PC-9 (cell line): ENCODE measurements at places on chromosomes 5 and 9.

GRCh38 chr5:113265190-113265589 is 169.6 kb downstream of the TSSK1B start:
- peaks cover 25% of the 10 kb centered on the region for H3K4me1 ChIP-seq
- H3K4me3 ChIP-seq, result no peak overlapping the region
- no peak overlapping the region for H3K27ac ChIP-seq
- no peak for DNase-seq
- H3K36me3 ChIP-seq, result no peaks in the 10 kb centered on the region

GRCh38 chr9:6055216-6055615 is 39.8 kb upstream of the RANBP6 start:
- H3K4me1 ChIP-seq, result peaks cover 9% of the 10 kb centered on the region; the same call in 1 of the 2 replicates
- H3K36me3 ChIP-seq, result no peaks in the 10 kb centered on the region
- peak; percentile 81 for DNase-seq
- H3K27me3 ChIP-seq, result no peaks in the 10 kb centered on the region
- H3K4me3 ChIP-seq, result no peak overlapping the region

GRCh38 chr5:152439791-152440190 is 34.7 kb upstream of the NMUR2 start:
- no peaks in the 10 kb centered on the region for H3K4me1 ChIP-seq
- no peak overlapping the region for H3K4me3 ChIP-seq
- H3K27ac ChIP-seq, result no peak overlapping the region
- no peak for DNase-seq
- no peaks in the 10 kb centered on the region for H3K36me3 ChIP-seq
- H3K27me3 ChIP-seq, result no peaks in the 10 kb centered on the region; the same call in 1 of the 2 replicates

GRCh38 chr5:151022511-151023018 is 2.2 kb downstream of the GPX3 start:
- no peaks in the 10 kb centered on the region for H3K36me3 ChIP-seq
- peaks cover 12% of the 10 kb centered on the region for H3K4me1 ChIP-seq
- H3K27me3 ChIP-seq, result no peaks in the 10 kb centered on the region
